ENCODE measurements at places on chromosomes 3 and 15. TPM values are rescaled to one million over a fixed set of nuclear protein-coding genes. Genes with fewer than 3 reads are reported as not detected.

The LRRIQ4 gene
- 0.25 TPM for total RNA-seq

The NTRK3 gene
- total RNA-seq = 5.2 TPM

The ARGFX gene
- total RNA-seq = not detected

The EXD1 gene
- not detected for total RNA-seq

The KBTBD13 gene
- not detected for total RNA-seq

The USF3 gene
- total RNA-seq = 23.6 TPM

The GOLGA8H gene
- total RNA-seq = 8.9 TPM

The CCK gene
- not detected for total RNA-seq

The HACL1 gene
- 20.3 TPM for total RNA-seq

The SKOR1 gene
- 0.19 TPM for total RNA-seq

Data from omental fat pad (tissue), 4 donors.